ENCODE measurements at places on chromosomes 2 and 18. TPM values are rescaled to one million over a fixed set of nuclear protein-coding genes. Genes with fewer than 3 reads are reported as not detected.

DNA sequence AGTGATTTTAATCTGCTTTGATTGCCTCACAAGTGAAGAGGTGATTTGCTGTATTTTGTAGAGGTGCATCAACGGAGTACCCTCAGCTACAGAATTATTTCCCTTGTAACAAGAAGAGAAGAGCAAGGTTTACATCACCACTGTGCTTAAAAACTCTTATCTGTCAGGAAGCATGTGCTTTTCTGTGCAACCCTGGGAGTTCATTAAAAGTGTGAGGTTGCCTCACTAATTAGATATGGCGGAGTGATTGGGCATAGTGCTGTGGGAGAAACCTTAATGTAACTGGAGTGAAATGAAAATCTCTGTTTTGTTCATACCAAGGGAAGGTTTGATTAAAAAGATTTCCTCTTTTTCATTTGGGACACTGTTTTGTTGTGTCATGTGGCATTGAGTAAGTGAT is 544.7 kb downstream of the PARD3B start:
- no peaks in the 10 kb centered on the region for H3K4me1 ChIP-seq
- H3K36me3 ChIP-seq = no peaks in the 10 kb centered on the region
- DNase-seq = peak; percentile 62
- H3K27me3 ChIP-seq = no peaks in the 10 kb centered on the region
- no peak overlapping the region for H3K27ac ChIP-seq

GRCh38 chr18:39773646-39774045 is 2181.4 kb upstream of the PIK3C3 start:
- H3K36me3 ChIP-seq = no peaks in the 10 kb centered on the region
- DNase-seq = no peak
- no peak overlapping the region for H3K4me3 ChIP-seq
- no peak overlapping the region for H3K27ac ChIP-seq

- no peaks in the 10 kb centered on the region for H3K4me1 ChIP-seq
- no peaks in the 10 kb centered on the region for H3K27me3 ChIP-seq
- DNase-seq = no peak
- no peak overlapping the region for H3K27ac ChIP-seq
Observed at GRCh38 chr2:72572501-72572900, 253.3 kb downstream of the EXOC6B start.

DNA sequence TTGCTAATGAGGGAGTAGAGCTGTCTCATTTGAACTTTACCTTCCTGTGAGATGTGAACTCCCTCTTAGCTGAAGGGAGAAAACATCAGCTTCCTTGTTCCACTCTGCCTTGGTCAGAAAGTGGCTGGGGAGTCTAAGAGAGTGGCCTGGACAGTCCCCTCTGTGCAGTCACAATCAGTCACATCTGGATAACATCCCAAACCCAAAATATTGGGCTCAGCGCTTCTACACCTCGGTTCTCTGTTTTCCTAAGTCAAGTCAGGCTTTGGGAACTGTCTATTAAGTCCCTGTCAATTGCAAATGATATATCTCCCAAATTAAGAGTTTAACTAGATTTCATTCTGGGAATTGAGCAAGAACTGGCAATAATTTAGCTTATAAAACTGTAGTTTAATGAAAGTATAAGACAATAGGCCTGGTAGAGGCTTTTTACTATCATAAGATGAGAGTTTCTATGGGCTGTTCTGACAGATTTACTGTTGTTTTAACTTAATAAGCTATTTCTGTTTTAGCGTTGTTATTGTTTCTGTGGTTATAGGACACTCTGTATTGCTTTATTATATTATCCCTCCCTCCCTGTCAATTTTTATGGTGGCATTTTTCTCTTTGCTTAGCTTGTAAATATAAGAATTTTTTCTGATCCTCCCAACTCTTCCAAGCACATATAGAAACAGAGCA is 135.1 kb upstream of the LHCGR start:
- DNase-seq = no peak
- H3K27ac ChIP-seq = no peak overlapping the region
- H3K4me3 ChIP-seq = no peak overlapping the region
- no peaks in the 10 kb centered on the region for H3K4me1 ChIP-seq

DNA sequence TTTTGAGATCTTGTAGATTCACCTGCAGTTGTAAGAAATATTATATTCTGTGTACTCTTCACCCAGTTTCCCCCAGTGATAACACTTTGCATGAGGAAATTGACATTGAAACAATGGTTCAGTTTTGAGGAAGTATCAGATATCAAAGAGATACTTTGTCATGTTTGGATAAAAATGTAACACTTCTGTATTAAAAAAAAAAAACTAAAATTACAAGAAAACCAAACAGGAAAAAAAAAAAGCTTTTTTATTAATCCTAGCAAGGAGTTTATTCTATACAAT is 204.0 kb downstream of the ARL4C start:
- H3K36me3 ChIP-seq = no peaks in the 10 kb centered on the region
- H3K27ac ChIP-seq = no peak overlapping the region
- no peaks in the 10 kb centered on the region for H3K27me3 ChIP-seq
- DNase-seq = no peak

DNA sequence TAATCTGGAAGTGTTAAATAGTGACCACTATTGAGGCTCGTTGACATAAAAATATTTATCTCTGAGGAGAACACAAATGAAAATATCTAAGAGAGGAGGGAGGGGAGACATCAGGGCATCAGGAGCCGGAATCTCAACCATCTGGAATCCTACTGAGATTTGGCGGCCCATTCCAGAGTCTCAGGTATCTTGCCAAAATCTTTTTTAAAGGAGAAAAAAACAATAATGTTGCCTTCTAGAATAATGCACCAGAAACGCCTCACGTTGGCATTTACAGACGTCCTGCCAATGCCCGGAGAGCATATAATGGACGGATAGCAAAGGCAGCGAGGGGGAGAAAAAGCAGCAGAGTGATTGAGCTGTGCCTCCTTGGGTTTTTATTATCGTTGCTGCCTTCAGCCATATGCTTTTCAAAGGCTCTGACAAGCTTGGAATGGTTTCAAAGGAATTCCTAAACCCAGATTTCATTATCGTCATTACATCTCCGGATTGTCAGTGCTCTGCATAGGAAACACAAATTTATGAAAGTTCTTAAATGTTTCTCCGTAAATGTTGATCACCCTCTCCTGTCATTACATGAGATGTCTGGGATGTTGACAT is 30.9 kb upstream of the EGR4 start:
- no peak overlapping the region for H3K4me3 ChIP-seq
- no peak overlapping the region for H3K27ac ChIP-seq
- H3K36me3 ChIP-seq = no peaks in the 10 kb centered on the region

SCTR gene
- not detected for total RNA-seq

DNA sequence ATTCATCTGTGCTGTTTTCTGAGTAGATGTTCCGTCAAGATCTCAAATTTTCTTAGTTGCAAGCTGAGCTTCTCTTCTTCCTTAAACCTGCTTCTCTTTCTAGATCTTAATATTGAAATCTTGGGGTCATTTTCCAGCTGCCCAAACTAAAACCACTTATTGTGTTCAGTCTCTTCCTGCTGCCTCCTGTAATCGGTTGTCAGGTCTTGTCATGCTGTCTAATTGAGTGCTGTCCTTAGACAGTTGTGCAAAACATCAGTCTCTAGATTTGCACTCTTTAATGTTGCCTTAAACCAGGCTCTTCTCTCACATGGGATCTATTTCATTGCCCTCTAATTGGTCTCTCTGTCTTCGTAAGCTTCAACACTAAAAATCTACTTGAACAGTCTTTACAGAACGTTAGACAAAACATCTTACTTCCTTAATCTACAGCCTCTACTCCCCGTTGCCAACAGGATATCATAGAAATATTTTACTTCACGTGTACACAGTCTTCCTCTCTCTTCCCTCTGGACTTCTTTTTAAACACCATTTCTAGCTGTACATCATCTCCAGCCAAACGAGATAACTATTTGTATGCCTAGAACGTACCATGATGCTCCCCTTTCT is 34.9 kb downstream of the GPD2 start:
- H3K4me1 ChIP-seq = peaks cover 12% of the 10 kb centered on the region
- H3K4me3 ChIP-seq = no peak overlapping the region
- no peaks in the 10 kb centered on the region for H3K36me3 ChIP-seq
- no peak overlapping the region for H3K27ac ChIP-seq
- DNase-seq = peak; percentile 26
- H3K27me3 ChIP-seq = no peaks in the 10 kb centered on the region

DNA sequence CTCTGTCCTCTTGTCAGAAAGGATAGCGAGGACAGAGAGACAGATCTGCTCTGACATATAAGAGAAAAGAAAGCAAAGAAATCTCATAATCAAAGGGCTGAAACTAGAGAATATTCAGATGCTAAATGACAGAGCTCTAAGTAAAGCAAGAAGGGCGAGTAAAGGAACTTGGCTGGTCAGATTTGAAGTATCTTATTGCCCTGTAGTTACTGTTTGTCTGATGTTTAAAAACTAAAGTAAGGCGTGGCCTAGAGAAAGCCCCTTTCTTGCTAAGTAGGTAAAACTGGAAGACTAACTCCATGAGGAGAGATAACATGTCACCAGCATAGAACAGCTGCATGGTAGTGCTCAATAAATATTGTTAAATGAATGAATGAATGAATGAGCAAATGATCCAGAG is 70.0 kb downstream of the CRACDL start:
- no peaks in the 10 kb centered on the region for H3K36me3 ChIP-seq
- H3K4me3 ChIP-seq = no peak overlapping the region
- no peaks in the 10 kb centered on the region for H3K27me3 ChIP-seq
- peaks cover 21% of the 10 kb centered on the region for H3K4me1 ChIP-seq
- H3K27ac ChIP-seq = peak overlapping the region; percentile 94
- peak; percentile 34 for DNase-seq

HRH4 gene
- not detected for total RNA-seq

- no peaks in the 10 kb centered on the region for H3K36me3 ChIP-seq
- no peak overlapping the region for H3K4me3 ChIP-seq
- H3K27ac ChIP-seq = no peak overlapping the region
- no peaks in the 10 kb centered on the region for H3K27me3 ChIP-seq
- no peaks in the 10 kb centered on the region for H3K4me1 ChIP-seq
Observed at GRCh38 chr2:60459851-60460250, 93.6 kb downstream of the BCL11A start.

DNA sequence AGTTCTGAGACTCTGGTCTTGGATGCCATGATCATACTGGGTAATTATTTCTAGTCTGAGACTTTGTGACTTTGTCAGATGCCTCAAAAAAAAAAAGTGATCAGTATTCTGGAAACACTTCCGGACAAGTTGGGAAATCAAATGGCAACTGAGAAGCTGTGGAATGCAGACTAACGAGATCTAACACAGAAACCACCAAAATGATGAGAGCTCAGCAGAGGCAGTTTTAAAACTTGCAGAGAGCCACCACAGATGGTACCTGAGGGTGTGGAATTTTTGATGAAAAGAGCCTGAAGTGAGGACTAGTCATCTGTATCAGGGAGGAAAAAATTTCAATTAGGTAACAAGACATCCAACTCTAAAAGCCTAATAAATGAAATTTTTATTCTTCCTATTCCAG is 5.5 kb upstream of the GPR75 start:
- no peaks in the 10 kb centered on the region for H3K4me1 ChIP-seq
- peaks cover 21% of the 10 kb centered on the region for H3K36me3 ChIP-seq
- H3K27me3 ChIP-seq = no peaks in the 10 kb centered on the region
- no peak for DNase-seq
- H3K27ac ChIP-seq = no peak overlapping the region

GRCh38 chr18:8091035-8091434 is 518.2 kb upstream of the RAB12 start:
- no peak overlapping the region for H3K4me3 ChIP-seq
- H3K36me3 ChIP-seq = no peaks in the 10 kb centered on the region
- no peak for DNase-seq
- H3K27ac ChIP-seq = no peak overlapping the region
- no peaks in the 10 kb centered on the region for H3K4me1 ChIP-seq

IL18R1 gene
- 4.0 TPM for total RNA-seq

COLEC12 gene
- 13.8 TPM for total RNA-seq

GRCh38 chr2:45610281-45611019 is 617 bp downstream of the SRBD1 start:
- H3K27me3 ChIP-seq = no peaks in the 10 kb centered on the region
- H3K4me3 ChIP-seq = peak overlapping the region; percentile 74
- H3K36me3 ChIP-seq = no peaks in the 10 kb centered on the region
- peak; percentile 80 for DNase-seq
- peak overlapping the region; percentile 94 for H3K27ac ChIP-seq
- H3K4me1 ChIP-seq = peaks cover 37% of the 10 kb centered on the region

GRCh38 chr2:206112846-206113547 is 27.0 kb upstream of the INO80D start:
- H3K4me3 ChIP-seq = no peak overlapping the region
- no peaks in the 10 kb centered on the region for H3K27me3 ChIP-seq
- no peaks in the 10 kb centered on the region for H3K36me3 ChIP-seq
- H3K4me1 ChIP-seq = no peaks in the 10 kb centered on the region
- H3K27ac ChIP-seq = no peak overlapping the region

RAB27B gene
- not detected for total RNA-seq

DNA sequence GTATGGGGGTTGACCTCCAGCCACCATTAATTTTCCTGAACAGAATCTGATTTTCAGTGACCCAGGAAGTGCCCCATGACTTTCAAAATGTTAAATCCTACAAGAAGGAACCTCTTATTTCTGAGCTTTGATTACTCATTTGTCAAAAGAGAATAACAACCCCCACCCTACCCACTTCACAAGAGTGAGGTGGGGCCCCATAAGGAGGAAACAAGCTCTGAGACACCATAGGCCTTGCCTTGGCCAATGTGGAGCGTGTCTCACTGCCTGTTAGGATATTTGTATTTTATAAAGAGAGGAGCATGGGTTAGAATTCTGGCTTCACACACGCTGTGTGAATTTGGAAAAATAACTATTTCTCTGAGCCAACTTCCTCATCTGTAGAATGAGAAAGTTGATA is 158.9 kb downstream of the TTC32 start:
- no peaks in the 10 kb centered on the region for H3K27me3 ChIP-seq
- no peak for DNase-seq
- no peaks in the 10 kb centered on the region for H3K4me1 ChIP-seq
- no peak overlapping the region for H3K27ac ChIP-seq
- no peaks in the 10 kb centered on the region for H3K36me3 ChIP-seq

GRCh38 chr2:75023666-75024455 is 65.4 kb downstream of the POLE4 start:
- no peaks in the 10 kb centered on the region for H3K4me1 ChIP-seq
- H3K27ac ChIP-seq = no peak overlapping the region
- no peaks in the 10 kb centered on the region for H3K27me3 ChIP-seq

GRCh38 chr2:109438773-109439389 is 174.9 kb downstream of the SEPTIN10 start:
- no peaks in the 10 kb centered on the region for H3K4me1 ChIP-seq
- no peak overlapping the region for H3K4me3 ChIP-seq
- H3K27ac ChIP-seq = no peak overlapping the region
- no peaks in the 10 kb centered on the region for H3K27me3 ChIP-seq
- DNase-seq = no peak
- no peaks in the 10 kb centered on the region for H3K36me3 ChIP-seq

NBAS gene
- total RNA-seq = 41.2 TPM

SAG gene
- not detected for total RNA-seq

HMSD gene
- not detected for total RNA-seq

DTNA gene
- total RNA-seq = 15.3 TPM

Data from endothelial cell of umbilical vein (primary cell).